ENCODE measurements at places on chromosomes 1 and 21.

DNA sequence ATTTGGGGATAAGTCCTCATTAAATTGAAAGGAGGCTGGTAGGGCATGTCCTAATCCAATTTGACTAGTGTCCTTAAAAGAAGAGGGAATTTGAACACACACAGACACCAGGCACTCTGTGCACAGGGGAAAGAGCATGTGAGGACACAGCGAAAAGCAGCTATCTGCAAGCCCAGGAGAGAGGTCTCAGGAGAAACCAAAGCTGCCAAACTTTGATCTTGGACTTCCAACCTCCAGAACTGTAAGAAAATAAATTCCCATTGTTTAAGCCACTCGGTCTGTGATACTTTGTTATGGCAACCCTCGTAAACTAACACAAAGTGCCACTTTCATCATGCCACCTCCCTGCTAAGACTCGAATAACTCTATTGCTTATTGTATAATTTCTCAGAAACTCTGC lies 13.8 kb downstream of the PLA2G4A start:
- no peak for DNase-seq

GRCh38 chr1:10785728-10786638 lies 10.5 kb downstream of the CASZ1 start:
- DNase-seq = no peak

DNA sequence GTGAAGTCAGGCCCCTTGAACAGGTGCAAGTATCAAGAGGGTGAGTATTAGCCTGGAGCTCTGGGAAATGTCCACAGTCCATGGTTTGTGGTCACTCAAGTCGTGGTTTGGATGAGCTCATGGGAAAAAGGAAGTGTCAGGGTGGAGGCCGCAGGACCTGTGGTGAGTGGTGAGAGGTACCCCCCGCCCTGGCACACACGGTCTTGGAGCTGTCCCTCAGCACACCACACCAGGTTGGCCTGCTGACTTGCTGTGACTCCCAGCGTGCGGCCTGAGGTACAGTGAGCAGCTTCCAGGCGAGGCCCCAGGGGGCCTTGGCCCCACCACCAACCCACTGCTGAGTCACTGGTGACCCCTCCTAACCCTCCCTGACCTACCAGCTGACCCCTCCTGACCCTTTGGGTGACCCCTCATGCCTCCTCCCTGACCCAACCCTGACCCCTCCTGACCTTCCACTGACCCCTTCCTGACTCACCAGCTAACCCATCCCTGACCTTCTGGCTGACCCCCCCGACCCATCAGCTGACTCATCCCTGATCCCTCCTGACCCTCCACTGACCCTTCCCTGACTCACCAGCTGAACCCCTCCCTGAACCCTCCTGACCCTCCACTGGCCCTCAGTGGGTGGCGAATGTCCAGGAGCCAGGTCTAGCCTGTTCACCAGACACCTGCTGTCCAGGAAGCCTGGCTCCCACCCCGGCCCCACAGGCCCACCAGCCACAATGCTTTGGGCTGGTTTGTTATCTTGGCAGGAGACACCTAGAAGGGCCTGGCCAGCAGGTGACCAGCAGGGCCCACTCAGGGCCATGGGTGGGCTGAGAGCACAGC lies 34.8 kb upstream of the RNF187 start:
- DNase-seq = no peak

- no peak for DNase-seq
Measured at GRCh38 chr1:25484096-25484495, 53.4 kb downstream of the MACO1 start.

- DNase-seq = no peak
Measured at GRCh38 chr21:41169701-41170100, 1.7 kb downstream of the BACE2 start.

DNA sequence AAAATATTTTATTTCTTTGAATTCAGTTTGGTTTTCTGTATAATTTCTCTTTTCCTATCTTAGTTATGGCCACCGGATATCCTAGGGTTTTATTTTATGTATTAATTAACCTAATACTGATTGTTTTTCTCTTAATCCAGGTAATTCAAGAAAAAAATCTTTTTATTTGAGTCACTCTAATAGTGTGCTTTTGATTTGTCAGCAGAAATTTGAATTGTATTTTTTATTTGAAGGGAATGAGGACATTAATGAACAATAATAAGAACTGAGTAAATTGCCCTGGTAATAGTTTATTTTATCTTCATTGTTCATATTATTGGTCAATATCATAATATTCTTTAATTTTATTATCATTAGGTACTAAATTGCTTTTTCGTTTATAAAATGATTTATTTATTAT lies 120.1 kb downstream of the USP25 start:
- DNase-seq = no peak

All from GM12864 (cell line).